NCI-H345 (cell line): ENCODE measurements at places on chromosomes 11 and 22.

DNA sequence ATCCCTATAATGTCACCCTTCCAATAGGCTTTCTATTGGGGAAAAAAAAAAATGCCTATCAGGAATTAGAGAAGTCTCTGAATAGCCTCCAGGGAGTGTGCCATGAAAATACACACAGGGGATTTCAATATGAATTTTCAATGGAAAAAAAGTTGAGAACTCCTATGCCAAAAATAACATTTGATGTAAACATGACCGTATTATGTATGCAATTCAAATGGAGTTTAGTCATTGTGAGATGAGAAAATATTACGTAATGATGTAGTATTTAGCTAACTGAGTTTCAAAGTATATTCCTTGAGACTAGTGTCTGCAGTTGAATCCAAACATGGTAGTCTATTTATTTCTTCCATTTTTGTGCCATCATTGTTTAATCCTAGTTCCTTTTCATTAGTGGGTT lies 182.3 kb downstream of the BLID start:
- no peak for DNase-seq

GRCh38 chr22:25069758-25070481 lies 117.4 kb downstream of the KIAA1671 start:
- no peak for DNase-seq

DNA sequence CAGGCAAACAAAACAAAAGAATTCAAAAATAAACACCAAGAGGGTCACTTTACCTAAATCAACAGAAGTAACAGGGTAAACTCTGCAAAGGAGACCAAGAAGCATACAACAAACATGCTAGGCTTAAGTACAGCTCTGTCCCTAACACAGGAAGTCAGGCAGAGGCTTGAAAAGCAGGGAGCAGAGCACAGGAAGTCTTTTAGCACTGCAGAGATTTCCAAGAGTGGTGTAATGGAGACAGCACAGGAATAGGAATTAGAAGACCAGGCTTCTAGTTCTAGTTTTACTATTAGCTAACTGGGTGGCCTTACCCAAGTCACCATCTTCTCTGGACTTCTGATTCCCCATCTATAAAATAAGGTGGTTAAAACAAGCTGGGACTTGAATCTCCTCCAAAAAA lies 1.9 kb downstream of the RBFOX2 start:
- no peak for DNase-seq

DNA sequence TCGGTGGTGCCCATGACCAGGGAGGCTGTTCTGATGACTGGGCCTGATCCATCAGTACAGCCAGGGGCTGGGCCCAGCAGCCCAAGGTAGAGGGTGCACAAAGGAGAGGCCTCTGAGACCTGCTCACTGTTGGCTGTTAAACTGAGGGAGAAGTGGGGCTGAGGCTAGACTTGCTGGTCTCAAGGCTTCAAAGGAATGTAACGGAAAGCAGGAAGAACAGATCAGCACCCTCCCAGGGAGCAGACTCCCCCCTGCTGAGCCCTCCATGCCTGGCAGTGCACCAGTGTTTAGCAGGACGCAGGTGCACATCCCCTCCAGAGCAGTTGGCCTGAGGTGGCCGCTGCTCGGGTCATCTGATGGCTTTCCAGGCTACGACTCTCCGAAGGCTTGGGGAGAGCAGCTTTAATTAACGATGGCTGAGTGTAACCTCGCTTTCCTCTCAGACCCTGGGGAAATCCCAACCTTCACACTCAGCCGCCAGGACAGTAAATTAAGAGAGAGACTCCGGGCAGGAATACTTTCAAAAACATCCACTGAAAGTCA lies 255.7 kb upstream of the NARS2 start:
- DNase-seq: no peak

GRCh38 chr11:32029721-32030120 lies 61.2 kb upstream of the RCN1 start:
- DNase-seq: no peak

DNA sequence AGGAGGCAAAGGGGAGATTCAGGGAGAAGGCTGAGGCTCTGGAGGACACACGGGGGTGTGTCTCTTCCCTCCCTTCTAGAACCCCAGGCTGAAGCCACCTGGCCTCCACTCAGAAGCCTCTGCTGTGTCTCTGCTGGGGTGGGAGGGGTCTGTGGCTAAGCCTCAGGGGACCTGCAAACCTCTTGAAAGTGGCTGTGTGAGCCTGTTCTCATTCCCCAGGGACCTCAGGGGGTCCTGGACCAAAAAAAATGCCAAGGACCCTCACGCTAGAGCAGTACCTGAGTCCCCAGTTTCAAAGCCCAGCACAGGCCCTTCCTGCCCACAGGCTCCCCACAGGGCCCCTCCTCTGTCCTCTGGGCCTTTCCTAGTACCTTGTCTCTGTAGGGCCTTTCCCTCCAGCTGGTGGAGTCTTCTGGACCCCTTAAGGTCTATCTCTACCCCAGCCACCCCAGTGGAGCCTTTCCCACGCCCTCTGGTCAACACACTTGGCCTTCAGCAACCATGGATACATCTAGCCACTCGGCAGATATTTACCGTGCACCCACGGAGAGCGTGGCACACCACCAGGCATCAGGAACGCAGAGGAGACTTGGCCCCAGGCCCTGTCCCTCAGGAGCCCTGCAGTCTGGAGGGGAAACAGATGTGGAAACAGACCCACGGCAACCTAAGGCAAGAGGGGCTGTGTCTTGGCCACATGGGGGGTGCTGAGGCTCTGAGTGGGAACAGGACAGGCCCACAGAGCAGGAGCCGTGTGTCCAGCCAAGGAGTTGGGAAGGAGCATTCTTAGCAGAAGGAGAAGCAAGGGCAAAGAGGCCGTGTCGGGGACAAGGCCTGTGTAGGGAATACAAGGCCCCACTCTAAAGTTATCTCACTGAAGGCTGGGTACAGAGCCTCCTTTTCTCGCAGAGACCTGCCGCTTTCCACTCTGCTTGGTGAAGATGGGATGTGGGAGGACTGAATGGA lies 18.5 kb downstream of the PLA2G6 start:
- no peak for DNase-seq

- no peak for DNase-seq
Observed at GRCh38 chr22:22520667-22521602, 865 bp upstream of the ZNF280A start.

DNA sequence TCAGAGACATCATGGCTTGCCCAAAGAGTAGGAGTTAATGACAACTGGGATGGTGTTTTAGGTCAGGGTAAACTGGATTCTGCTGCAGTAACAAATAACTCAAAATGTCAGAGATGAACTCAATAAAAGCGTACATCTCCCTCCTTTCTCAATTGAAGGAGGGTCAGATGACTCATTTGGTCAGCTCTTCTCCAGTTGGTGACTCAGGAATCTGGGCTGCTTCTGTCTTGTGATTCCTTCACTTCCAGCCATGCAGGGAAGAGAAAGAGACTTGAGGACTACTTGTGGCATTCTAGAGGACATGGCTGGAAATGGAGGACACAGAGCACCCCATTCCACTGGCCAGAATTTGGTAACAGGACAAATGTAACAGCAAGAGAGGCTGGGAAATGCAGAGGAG lies 3.2 kb upstream of the SYT13 start:
- no peak for DNase-seq

DNA sequence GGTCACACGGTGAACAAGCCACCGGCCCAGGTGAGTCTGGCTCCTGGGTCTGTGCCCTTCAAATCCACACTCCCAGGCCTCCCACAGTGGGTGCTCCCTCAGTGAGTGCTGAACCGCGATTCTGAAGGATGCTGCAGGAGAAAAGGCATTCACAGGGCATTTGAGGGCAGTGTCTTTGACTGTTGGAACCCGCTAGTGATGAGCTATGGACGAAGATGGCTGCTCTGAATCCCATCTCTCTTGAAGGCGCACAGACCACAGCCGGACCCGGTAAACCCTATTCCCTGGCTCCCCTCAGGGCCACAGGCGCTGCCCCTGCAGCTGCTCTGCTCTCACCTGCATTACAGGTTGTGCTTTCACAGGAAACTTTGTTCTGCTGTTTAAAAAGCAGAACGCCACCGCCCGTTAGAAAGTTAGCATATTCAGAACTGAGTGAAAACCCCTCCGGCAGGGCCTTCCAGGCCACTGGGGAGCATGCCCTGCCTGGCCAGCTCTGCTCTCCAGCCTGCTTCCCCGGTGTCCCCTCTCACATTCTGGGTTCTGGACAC lies 3.2 kb downstream of the LRRC32 start:
- no peak for DNase-seq

DNA sequence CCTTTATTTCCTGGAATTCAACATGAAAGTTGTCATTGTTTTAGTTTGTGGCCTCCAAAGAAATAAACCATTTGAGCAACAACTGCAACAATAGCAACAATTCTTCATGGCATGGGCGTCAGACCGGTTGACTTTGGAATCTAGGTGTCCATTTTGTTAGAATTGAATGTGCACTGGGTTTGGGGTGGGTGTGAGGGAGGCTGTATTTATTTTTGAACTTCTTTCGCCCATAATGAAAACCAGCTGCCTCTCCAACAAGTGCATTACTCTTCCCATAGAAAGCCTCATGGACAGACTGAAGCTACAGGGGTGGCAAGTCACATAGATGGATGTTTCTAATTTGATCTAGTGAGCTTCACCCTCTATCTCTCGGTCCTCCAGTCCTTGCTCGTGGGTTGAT lies 85.4 kb downstream of the ADAMTS15 start:
- DNase-seq: no peak

DNA sequence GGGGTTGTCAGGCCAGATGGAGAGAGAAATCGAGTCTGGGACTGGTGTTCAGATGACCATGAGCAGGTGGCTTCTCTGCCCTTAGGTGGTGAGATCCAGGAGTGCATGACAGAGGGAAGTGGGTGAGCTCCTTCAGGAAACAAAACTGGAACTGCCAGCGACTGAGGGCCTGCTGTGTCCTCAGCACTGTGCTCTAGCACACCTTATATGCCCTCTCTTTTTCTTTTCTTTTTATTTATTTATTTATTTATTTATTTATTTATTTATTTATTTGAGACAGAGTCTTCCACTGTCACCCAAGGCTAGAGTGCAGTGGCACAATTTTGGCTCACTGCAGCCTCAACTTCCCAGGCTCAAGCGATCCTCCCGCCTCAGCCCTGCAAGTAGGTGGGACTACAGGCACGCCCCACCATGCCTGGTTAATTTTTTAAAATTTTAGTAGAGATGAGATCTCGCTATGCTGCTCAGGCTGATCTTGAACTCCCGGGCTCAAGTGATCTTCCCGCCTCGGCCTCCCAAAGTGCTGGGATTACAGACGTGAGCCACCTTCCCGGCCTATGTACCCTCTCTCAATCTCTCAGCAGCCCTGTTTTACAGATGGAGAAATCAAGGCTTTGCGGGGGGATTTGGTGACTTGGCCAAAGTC lies 14.8 kb upstream of the RASD2 start:
- no peak for DNase-seq

- DNase-seq: no peak
Observed at GRCh38 chr11:133443206-133443747, 89.0 kb downstream of the OPCML start.

DNA sequence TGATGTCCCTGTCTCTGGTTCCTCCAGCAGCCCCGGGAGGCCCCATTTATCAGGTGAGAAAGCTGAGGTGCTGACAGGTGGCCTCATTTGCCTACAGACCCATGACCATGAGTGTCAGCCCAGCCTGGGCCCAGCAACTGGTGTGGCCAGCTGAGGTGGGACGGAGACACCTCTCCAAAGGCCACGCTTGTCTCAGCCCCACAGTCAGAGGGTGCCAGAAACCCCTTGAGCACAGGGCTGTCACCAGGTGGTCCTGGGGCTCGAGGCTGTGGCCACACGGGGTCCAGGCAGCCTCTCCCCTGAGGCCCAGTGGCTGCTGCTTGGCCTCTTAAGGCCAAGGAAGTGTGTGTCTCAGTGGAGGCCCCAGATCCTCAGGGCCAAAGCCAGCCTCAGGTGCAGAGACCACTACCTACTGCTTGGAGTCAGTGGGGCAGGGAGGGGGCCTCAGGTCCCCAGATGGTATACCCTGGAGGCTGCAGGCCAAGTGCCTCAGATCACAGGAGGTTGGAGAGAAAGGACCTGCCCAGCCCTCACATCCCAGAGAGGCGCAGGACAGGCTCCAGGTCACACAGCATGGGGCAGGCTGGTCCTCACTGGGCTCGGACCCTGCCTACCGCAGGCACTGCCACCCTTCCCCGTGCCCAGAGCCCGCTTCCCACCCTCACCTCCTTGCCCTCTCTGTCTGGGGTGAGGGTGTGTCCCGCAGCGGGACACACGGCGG lies 11.4 kb downstream of the RAB3IL1 start:
- DNase-seq: no peak

DNA sequence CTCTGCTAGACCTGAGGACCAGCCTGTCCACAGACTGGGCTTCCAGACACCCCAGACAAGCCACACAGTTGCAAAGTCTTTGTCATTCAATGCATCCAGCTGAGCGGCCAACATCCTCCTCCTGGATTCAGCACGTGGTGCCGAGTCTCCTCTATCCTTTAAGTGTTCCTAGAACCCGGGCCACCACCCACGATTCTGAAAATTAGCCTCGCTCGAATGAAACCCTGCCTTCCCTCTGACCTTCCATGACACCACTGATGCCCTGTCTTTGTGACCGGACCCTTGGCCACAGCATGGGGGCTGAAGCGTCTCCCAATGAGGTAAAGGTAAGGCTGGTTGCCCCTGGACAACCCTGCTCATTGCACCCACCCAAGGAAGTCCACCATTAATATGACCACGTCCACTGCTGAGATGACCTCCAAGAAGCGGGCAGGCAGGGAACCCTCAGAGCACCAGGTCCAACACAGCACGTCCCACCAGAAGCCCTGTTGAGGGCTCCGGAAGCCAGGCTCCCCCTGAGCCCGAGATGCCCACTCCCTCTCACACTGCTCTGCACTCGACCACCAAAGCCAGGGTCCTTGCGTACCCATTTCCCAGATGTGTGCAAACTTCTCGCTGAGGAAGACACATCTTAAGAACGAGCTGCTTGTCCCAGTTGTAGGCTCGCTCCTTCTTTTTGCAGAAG lies 279.0 kb downstream of the CTTN start:
- DNase-seq: no peak
